ENCODE measurements at places on chromosomes 11 and 22.

GRCh38 chr11:45897556-45897955 is 9.5 kb downstream of the FREY1 start:
- no peak for DNase-seq

GRCh38 chr22:44686873-44687600 is 15.0 kb upstream of the PRR5 start:
- DNase-seq: no peak

GRCh38 chr11:477052-477715 is 27.1 kb downstream of the PTDSS2 start:
- DNase-seq: peak; percentile 49

DNA sequence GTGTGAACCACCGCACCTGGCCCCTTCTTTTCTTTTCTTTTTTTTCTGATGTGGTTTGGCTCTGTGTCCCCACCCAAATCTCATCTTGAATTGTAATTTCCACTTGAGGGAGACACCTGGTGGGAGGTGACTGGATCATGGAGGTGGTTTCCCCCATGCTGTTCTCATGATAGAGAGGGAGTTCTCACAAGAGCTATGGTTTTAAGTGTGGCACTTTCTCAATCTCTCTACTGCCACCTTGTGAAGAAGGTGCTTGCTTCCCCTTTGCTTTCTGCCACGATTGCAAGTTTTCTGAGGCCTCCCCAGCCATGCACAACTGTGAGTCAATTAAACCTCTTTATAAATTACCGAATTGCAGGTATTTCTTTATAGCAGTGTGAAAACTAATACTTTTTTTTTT is 4.9 kb upstream of the TCN2 start:
- no peak for DNase-seq

- DNase-seq: no peak
These were observed 4.6 kb upstream of the P2RY2 start for GRCh38 chr11:73213196-73214143.

- no peak for DNase-seq
These were observed 1324.5 kb downstream of the BRD1 start for GRCh38 chr22:48503035-48503625.

DNA sequence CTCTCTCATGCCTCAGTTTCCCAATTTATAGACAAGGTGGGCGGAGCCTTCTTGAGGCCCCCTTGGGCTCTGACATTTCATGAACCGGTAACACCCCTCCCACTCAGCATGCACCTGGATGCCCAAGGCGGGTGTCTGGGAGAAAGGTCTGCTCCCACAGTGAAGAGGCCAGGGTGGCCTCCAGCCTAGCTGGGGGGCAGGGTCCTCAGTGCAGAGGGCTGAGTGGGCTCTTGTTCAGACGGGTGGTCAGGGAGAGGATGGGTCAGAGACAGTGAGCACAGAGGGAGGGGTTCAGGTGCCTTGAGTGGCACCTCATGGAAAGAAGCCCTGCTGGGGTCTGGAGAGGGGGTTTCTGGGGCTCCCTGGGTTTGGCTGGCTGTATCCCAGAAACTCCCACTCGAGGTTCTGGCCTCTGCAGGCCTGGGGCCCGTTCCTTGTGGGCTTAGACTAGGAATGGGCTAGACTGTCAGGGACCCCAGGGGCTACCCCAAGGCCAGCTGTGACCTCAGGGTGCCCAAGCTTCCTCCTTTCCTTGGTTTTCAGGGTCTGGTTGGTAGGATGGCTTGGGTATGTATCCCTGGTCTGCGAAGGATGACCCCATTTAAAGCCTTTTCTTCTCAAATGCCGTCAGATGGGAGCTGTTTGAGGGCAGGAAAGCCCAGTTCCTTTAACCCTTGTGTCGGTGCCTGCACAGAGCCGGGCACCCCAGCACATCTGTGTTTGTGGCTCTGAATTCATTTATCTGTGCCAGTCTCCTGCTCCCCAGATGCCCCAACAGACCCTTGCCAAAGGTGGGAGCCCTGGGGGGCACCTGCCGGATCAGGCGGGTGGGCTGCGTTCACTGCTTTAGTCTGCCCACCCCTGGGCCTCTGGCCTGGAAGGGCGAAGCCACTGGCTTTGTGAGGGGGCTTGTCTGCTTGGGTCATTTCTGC is 1.2 kb downstream of the SYNGR1 start:
- DNase-seq: no peak

- peak; percentile 60 for DNase-seq
These were observed 11.6 kb downstream of the CDPF1 start for GRCh38 chr22:46238541-46238940.

- DNase-seq: peak; percentile 10
These were observed 285.4 kb downstream of the C11orf87 start for GRCh38 chr11:109707411-109707810.

- no peak for DNase-seq
These were observed 103.1 kb downstream of the TEAD1 start for GRCh38 chr11:12777208-12777874.

DNA sequence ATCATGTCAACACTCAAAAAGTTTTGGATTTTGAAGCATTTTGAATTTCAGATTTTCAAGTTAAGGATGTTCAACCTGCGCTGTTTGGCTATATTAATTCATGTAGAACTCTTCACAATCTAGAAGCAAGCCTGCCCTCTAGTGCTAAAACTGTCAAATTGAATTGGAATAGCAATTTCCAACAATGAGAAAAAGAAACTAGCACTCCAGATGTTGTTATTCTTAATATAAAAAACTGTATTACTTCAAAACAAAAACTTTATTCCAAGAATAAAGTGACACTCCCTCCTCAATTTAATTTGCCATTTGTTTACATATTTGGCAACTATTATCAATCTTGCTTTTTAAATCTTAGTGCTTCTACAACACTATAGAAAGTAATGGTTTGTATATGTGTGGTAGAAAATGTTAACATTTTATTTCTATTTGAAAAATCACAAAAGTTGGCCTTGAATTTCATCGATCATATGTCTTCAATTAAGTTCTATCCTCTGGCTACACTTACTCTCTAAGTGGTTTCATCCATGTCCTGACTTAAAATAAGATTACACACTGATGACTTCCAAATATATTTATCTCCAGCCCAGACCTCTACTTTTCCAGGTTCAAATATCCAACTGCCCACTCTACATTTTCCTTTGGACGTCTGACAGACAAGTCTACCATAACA is 36.6 kb downstream of the DCUN1D5 start:
- peak; percentile 42 for DNase-seq

DNA sequence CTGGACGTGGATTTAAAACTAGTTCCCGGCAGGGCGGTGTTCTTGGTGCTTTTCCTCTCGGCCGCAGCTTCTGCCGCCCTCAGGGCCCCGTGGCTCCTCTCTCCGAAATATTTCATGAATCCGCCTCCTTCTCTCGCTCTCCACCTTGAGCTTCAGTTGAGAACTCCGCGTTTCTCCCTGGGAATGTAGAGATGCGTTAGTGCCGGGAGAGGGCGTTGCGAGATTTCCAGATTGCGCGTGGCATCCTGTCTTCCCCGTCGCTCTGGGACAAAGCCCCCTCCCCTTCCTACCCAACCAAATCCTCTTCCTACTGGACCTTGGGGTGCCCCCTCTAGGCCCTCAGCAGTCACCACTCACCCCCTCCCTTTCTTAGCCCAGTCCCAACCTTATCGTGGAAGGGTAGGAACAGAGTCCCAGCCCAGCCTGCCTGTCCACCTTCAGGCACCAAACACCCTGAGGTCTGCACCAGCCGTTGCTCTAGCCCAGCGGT is 15.5 kb upstream of the RAC2 start:
- peak; percentile 58 for DNase-seq

DNA sequence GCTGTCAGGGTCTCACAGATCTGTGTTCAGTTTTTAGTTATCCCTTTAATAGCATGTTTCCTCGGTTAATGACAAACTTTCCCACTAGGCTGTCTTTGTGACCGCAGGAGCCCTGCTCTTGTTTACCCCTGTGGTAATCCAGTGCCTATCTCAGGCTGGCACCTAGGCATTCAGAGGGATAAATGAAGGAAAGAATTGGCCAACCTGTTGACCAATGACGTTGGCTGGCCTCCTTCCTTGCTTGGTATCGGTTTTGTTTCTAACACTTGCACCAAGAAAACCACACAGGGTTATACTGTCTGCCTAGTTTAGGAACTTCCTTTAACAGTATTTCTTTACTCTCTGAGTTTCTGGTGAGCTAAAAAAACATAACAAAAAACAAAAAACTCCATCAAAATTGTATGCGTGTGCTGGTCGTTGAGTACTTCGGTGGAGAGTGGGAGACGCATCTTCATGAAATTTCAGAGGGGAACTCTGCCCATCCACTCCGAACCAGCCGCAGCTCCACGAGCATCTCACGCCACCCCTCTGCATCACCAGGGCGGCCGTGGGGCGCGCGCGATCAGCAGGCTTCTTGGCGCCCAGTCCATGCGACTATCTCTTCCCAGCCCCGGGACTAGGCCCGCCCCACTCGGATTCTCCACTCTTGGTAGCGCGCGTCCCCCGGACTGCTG is 563 bp upstream of the ENDOD1 start:
- no peak for DNase-seq

- no peak for DNase-seq
These were observed 46.9 kb upstream of the RFPL3 start for GRCh38 chr22:32310777-32311176.

DNA sequence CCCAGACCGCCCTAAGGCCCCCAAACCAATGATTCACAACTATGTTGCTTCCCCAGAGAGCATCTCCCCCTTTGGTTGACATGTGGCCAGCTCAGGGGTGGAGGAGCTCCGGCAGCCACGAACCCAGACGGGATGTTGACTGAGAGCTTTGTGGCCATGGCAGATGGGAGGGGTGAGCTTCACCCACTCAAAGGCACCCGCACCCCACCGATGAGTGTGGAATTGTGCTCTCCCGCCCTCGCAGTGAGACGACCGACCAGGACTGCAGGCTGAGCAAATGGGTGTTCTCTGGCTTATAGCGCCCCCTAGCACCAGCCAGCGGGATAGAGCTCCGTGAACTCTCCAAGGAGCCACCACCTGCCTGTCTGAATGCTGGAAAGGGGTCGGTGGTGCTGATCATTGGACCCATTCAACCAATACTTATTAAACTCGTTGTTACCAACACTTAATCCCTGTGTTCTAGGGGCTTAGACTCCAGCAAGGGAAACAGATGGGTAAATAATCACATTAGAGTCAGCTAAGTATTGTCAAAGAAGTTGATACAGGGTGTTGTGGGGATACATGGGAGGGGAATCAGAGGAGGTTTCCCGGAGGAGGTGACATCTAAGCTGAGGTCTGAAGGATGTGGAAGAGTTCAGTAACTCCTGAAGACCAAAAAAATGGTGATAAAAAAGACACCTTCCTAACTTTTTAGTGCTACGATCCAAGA is 4.5 kb upstream of the TIMP3 start:
- DNase-seq: peak; percentile 91

GRCh38 chr11:111718859-111719258 is 47.3 kb downstream of the PPP2R1B start:
- DNase-seq: no peak

DNA sequence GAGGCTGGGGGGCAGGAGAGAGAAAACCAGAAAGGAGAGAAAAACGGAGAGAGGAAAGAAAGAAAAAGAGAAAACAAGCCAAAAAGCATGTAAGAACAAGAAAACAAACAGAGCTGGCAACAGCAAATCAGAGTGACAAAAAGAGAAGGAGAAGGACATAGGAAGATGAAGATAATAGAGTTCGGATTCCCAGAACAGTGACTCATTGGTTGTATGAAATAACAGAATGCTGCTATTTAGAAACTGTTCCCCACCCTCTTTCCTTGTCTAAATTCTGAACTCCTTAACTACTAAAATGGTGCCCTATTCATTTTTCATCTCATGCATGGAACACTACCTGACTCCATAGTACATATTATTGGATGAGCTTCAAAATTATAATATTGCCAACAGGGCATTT is 317.4 kb downstream of the C11orf87 start:
- no peak for DNase-seq

- no peak for DNase-seq
These were observed 227.5 kb upstream of the NARS2 start for GRCh38 chr11:78802058-78802761.

- DNase-seq: no peak
These were observed 4.0 kb upstream of the NRXN2 start for GRCh38 chr11:64726867-64727530.

All from Ammon's horn (tissue), 1 donor.